ENCODE measurements at places on chromosomes 7 and 10.

GRCh38 chr7:33804140-33804660 lies 101.1 kb upstream of the BMPER start:
- no peak for DNase-seq
- H3K4me3 ChIP-seq: no peak overlapping the region
- no peaks in the 10 kb centered on the region for H3K36me3 ChIP-seq
- no peak overlapping the region for H3K27ac ChIP-seq
- peaks cover 12% of the 10 kb centered on the region for H3K4me1 ChIP-seq

- H3K27ac ChIP-seq: no peak overlapping the region
- DNase-seq: no peak
- H3K4me1 ChIP-seq: no peaks in the 10 kb centered on the region
- no peaks in the 10 kb centered on the region for H3K36me3 ChIP-seq
- H3K4me3 ChIP-seq: no peak overlapping the region
These were observed 204.4 kb downstream of the CXCL12 start for GRCh38 chr10:44180321-44181168.

GRCh38 chr7:105219771-105220160 lies 169.0 kb downstream of the SRPK2 start:
- H3K4me3 ChIP-seq: no peak overlapping the region
- peaks cover 25% of the 10 kb centered on the region for H3K4me1 ChIP-seq
- H3K27me3 ChIP-seq: peaks cover 1% of the 10 kb centered on the region
- H3K27ac ChIP-seq: no peak overlapping the region
- no peaks in the 10 kb centered on the region for H3K36me3 ChIP-seq

DNA sequence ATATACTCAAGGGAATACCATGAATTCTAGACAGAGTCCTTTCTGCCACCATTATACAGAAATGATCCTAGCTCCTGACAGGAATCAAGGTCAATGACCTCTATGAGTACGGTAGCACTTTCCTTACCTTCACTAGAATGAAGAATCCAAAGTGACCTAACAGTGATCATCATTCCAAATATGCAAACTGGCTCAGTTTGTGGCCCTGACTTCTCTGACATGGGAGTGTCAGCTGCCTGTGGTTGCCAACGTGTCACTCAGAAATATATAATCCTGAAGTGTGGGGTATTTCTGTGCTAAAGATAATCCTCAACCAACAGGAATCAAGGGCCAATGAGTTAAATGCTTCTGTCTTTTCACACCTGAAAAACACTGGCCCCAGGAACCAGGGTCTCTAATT lies 45.7 kb downstream of the COPG2 start:
- H3K27me3 ChIP-seq: no peaks in the 10 kb centered on the region
- DNase-seq: no peak
- no peak overlapping the region for H3K4me3 ChIP-seq
- H3K4me1 ChIP-seq: no peaks in the 10 kb centered on the region
- peaks cover 16% of the 10 kb centered on the region for H3K36me3 ChIP-seq
- no peak overlapping the region for H3K27ac ChIP-seq

DNA sequence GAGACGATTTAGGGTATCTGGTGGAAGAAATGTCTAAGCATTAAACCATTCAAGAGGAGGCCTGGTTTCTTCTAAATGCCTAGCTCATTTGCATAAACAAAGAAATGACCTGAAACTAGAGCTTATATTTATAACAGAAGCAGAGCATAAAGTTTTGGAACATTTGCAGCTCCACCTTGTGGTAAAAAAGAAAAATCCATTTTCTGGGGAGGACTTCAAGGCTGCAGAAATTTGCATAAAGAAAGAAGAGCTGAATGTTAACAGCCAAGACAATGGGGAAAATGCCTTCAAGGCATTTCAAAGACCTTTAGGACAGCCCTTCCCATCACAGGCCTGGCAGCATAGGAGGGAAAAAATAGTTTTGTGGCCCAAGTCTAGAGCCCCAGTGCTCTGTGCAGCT lies 362.0 kb downstream of the ZNF248 start:
- DNase-seq: no peak
- H3K27ac ChIP-seq: no peak overlapping the region
- H3K4me3 ChIP-seq: no peak overlapping the region
- no peaks in the 10 kb centered on the region for H3K27me3 ChIP-seq
- no peaks in the 10 kb centered on the region for H3K4me1 ChIP-seq
- no peaks in the 10 kb centered on the region for H3K36me3 ChIP-seq

DNA sequence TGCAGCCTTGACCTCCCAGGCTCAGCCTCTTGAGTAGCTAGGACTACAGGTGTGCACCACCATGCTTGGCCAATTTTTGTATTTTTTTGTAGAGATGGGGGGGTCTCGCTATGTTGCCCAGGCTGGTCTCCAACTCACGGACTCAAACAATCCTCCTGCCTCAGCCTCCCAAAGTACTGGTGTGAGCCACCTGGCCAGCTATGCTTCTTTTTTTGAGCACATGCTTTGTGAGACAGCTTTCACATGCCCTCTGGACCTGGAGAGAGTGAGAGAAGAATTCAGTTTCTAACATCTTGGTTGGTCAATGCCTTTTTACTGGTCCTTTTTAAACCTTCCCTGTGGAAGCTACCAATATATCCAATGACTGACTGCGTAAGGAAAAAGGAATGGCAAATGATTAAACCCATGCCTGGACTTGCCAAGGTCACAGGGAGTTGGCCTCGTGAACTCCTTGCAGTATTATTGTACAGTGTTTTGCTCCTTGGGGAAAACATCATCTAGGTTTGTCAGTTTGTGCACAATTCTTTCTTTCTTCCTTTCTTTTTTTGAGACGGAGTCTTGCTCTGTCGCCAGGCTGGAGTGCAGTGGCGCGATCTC lies 6.2 kb upstream of the FOXK1 start:
- peaks cover 5% of the 10 kb centered on the region for H3K4me1 ChIP-seq
- H3K27ac ChIP-seq: no peak overlapping the region
- H3K4me3 ChIP-seq: no peak overlapping the region
- H3K36me3 ChIP-seq: no peaks in the 10 kb centered on the region
- peaks cover 8% of the 10 kb centered on the region for H3K27me3 ChIP-seq

All from glutamatergic neuron (in vitro differentiated cells).